ENCODE measurements at places on chromosomes 5 and 9.

DNA sequence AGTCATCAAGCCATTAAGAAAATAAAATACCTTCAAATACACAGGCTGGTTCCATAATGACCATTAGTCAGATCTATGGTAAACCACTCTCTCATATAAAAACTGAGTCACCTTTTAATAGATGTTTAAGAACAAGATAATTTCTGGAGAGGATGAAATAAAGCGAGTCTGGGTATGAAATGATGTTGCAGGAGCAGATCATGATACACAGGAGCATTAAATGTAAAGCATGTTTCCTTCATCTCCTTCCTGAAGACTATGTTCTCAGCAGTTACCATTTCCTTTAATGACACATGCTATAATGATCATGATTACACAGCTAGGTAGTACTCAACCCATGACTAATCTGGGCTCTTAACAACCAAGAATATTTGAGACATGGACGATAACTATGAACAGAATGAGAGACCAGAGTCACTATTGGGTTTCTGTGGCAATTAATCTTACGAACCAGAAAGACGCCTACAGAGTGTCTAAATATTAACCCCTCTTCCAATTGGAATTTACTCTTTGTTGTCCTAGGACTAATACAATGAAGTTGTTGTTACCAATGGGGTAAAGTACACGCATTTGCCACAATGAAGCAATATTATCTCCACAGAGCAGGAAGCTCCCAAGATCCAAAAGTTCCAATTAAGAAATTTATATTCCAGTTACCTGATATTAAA, 105.6 kb downstream of the NR6A1 start:
- peak; percentile 11 for DNase-seq

DNA sequence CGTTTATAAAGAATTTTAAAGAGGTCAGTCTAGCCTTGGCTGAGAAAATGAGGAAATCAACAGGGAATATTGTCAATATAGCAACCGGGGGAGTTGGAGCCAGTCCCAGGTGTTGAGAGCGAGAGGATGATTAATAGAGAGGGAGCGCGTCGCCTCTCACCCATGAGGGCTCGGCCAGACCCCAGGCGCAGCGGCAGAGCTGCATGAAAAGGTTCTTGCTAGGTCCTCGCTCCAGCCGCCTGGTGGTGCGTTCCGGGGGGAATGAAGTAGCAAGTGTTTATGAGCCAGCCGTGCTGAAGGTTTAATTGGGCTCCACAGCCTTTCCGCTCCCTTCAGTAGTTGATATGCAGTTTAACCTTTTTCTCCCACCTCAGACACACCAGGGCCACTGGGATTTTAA, 167.3 kb upstream of the IRX1 start:
- DNase-seq: no peak

GRCh38 chr9:133954862-133955529, 37.1 kb downstream of the VAV2 start:
- DNase-seq: no peak

DNA sequence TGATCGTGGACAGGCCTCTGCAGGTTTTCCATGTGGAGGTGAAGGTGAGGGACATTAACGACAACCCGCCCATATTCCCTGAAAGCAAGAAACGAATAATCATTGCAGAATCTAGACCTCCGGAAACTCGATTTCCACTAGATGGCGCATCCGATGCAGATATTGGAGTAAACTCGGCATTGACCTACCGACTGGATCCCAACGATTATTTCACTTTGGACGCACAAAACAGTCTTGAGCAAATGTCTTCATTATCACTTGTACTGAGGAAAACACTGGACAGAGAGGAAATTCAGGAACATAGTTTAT, 621 bp downstream of the PCDHA13 start:
- no peak for DNase-seq

DNA sequence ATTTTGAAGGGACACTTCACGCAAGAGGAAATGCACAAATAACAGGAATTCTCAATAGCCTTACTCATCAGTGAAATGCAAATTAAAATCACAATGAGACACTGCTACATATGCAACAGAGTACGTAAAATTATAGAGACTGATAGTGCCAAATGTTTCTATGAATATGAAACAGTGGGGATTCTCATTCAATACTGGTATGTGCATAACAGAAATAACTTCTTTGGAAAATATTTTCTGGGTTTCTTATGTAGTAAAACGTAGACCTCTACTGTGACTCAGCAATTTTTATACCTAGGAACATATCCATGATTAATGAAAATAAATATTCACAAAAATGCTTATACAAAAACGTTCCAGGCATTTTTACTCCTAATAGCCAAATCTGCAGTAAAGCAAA, 1625.2 kb downstream of the MAT2B start:
- DNase-seq: no peak

- DNase-seq: no peak
These were observed 49.2 kb upstream of the LIFR start for GRCh38 chr5:38605610-38606009.

GRCh38 chr5:57262541-57262940, 88.7 kb downstream of the GPBP1 start:
- no peak for DNase-seq

GRCh38 chr5:10297646-10298204, 10.0 kb downstream of the CMBL start:
- no peak for DNase-seq

GRCh38 chr9:9299134-9299533, 1313.7 kb downstream of the PTPRD start:
- DNase-seq: no peak

GRCh38 chr9:94993160-94993820, 266.8 kb downstream of the AOPEP start:
- DNase-seq: no peak

GRCh38 chr5:84724683-84725082, 340.0 kb upstream of the EDIL3 start:
- no peak for DNase-seq

GRCh38 chr9:128428644-128429512, 8.2 kb downstream of the CERCAM start:
- DNase-seq: no peak

DNA sequence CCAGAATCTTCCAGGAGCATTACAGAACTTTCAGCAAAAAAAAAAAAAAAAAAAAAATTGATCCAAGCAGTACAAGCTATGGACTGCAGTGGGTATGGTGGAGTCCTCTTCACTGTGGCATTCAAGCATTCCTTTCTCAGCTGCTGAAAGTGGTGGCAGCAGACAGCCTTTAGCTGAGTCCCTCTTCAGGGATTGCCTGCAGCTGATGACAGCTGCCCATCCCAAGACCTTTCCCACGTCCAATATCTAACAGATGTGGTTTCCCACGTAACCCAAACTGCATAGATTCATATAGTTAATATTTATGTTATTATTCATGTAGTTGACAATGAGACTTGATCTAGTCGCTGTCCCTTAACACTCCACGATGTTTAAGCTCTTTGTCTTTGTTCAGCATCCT, 475.9 kb downstream of the TLE1 start:
- no peak for DNase-seq

GRCh38 chr5:142743592-142744441, 26.4 kb upstream of the ARHGAP26 start:
- DNase-seq: no peak

- no peak for DNase-seq
These were observed 51.5 kb downstream of the MLLT3 start for GRCh38 chr9:20570756-20571155.

- no peak for DNase-seq
These were observed 35.8 kb downstream of the NRG2 start for GRCh38 chr5:140007311-140007710.

GRCh38 chr5:147629196-147629595, 119.3 kb upstream of the DPYSL3 start:
- no peak for DNase-seq

DNA sequence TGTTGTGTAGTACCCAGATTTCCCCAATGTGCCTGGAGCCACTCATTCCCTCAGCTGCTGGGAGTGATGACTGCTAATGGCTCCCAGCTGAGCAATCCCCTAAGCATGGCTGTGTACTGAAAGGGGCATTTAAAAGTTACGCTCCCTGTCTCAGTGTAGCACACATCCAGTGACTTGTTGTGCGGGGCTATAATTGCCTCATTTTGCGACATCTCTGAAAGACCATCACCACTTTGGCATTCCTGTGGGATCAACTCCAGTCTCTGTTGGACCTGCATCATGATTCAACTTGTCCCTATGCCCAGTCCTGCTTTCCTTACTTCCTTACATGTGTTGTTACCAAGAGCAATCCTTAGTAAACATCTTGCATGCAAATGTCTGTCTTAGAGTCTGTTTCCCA, 201.2 kb upstream of the MPDZ start:
- no peak for DNase-seq

DNA sequence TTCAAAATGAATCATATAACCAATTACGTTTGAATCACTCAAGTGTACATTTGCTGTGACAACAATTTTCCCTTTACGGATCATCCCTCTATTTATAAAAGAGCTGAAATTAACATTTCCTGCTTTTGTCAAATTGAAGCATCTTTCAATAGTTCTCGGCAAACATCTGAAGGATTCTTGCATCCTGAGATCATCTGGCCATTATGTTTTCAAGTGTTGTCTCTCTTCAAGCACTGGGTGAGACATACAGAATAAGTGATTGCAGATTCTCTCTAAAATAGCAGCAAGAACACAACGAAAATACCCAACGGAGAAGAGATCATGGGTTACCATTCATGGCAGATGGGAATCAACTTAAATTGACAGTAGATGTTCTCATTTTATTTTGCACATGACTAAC, 283.4 kb upstream of the GRAMD2B start:
- no peak for DNase-seq

GRCh38 chr5:138336952-138337684, 948 bp upstream of the FAM53C start:
- peak; percentile 88 for DNase-seq

GRCh38 chr9:106982636-106983035, 119.7 kb downstream of the ZNF462 start:
- no peak for DNase-seq

DNA sequence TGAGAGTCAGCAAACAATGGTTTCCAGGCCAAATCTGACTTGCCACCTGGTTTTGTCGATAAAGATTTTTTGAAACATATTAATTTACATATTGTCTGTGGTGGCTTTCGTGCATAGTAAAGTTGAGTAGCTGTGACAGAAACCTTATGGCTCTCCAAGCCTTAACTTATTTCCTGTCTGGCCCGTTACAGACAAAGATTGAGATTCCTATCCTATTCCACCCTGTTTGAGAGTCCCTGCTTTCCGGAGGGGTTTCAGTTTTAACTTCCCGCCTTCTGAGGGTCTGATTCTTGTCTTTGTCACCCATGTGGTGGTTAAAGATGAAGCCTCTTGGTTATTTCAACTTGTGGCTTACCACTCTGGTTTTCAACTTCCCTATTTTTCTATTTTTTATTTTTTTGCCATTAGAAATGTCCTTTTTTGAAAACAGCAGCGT, 11.4 kb downstream of the OTULIN start:
- DNase-seq: no peak

DNA sequence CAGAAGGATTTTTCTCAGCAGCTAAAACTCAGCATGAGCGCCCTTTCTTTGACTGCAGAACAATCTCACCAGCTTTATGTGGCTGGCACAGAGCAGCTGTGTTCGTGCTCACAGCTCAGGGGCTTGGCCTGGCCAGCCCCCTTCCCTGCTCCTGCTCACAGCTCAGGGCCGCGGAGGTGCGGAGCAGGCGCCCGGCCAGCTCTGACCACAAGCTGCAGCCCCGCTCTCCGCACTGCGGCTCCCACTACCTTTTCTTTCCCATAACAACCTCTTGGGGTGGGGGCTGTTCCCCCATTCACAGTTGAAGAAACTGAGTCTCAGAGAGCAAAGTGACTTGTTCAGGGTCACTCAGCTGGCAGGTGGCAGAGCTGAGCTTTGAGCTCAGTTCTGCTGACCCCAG, 34.0 kb upstream of the PHYKPL start:
- DNase-seq: no peak

DNA sequence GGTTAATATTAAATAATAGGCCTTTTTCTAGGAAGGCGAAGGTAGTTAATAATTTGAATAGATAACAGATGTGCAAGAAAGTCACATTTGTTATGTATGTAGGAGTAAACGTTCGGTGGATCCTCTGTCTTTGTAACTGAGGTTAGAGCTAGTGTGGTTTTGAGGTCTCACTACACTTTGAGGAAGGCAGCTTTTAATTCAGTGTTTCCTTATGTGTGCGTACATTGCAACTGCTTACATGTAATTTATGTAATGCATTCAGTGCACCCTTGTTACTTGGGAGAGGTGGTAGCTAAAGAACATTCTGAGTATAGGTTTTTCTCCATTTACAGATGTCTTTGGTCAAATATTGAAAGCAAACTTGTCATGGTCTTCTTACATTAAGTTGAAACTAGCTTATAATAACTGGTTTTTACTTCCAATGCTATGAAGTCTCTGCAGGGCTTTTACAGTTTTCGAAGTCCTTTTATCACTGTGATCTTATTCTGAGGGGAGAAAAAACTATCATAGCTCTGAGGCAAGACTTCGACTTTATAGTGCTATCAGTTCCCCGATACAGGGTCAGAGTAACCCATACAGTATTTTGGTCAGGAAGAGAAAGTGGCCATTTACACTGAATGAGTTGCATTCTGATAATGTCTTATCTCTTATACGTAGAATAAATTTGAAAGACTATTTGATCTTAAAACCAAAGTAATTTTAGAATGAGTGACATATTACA, 45.7 kb downstream of the TGFBR1 start:
- no peak for DNase-seq

DNA sequence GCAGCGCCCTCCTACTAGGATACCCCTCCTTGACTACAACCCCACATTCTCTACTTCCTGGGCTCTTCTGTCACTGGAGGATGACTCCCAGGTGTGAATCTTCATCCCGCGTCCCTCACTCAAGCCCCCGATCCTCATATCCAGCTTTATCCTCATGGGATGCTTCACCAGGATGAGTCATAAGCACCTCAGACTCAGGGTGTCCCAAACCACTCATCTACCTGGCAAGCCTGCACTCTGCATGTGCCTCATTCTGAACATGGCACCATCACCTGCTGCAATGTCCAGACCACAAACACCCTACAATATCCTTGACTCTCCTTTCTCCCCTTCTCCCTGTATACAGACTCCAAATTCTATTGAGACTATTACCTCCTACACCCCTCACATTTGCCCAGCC, 1.5 kb upstream of the TGFBI start:
- DNase-seq: no peak

- no peak for DNase-seq
These were observed 4.9 kb downstream of the TUT7 start for GRCh38 chr9:86349271-86349670.

GRCh38 chr5:180815293-180815917, 12.8 kb upstream of the MGAT1 start:
- no peak for DNase-seq

DNA sequence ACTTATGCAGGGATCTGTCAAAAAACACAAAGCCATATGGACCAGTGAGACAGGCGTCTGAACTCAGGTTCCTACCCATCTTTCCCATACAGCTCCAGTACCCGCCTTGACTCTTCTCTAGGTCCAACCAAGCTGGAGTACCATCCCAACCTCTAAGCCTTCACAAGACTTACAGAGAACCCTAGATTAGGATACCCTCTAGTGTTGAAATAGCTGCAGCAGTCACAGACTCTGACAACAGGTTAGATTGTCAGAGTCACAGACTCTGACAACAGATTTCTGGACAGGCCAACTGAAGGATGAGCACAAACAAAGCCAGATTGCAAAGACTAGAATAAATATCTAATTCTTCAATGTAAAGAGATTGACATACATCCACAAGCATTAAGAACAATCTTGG, 266.1 kb downstream of the GRIA1 start:
- no peak for DNase-seq

- DNase-seq: no peak
These were observed 25.7 kb downstream of the SLC1A1 start for GRCh38 chr9:4515958-4516375.

GRCh38 chr5:76379316-76379715, 23.8 kb upstream of the IQGAP2 start:
- no peak for DNase-seq

- DNase-seq: no peak
These were observed 46.7 kb upstream of the UBQLN1 start for GRCh38 chr9:83754383-83754977.

Measured in hepatocyte (in vitro differentiated cells).